ENCODE measurements at places on chromosomes 12 and 14.
A peak's percentile ranks its signal among the peaks of the same experiment; 100 is the strongest.

DNA sequence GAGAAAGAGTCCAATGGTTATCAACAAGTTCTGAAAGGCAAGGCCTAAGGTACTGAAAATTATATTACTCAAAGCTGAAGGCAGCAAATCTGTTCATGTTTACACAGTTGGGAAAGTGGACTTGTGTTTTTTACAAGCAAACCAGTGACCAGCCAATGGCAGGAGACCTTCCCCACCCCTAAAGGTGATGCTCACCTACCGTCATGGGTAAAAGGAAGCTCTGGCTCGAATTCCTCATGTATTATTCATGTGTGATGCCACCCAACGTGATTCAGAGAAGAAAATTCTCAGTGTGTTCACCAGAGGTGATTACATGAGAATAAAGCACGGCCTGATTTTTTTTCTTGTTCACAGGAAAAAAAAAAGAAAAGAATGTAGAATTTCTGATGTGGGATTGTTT, 1161.2 kb upstream of the SEL1L start:
- DNase-seq = no peak

DNA sequence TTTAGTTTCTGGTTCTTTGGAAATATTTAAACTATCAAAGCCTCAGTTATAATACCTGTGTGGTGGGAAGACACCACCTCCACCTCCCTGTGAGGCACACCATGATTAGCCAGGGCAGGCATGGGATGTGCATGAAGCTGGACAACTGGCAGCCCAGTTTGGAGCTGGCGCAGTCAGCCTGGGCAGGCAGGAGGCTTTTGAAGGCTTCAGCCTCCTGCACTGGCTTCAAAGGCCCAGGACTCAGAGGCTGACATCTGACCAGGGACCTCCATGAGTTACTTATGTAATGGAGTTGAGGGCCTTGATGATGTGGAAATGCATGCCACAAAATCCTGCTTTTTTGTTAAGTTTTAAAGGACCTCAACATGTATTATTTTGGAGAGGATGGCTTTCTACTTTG, 30.3 kb downstream of the C14orf132 start:
- DNase-seq = no peak

- DNase-seq = peak; percentile 22
These were observed 5.1 kb downstream of the DPPA3 start for GRCh38 chr12:7716381-7716780.

GRCh38 chr12:72836194-72836593, 564.0 kb downstream of the TRHDE start:
- no peak for DNase-seq

GRCh38 chr12:9797722-9798619, 29.3 kb upstream of the KLRF1 start:
- no peak for DNase-seq

GRCh38 chr12:52280796-52281560, 6.5 kb downstream of the KRT86 start:
- peak; percentile 97 for DNase-seq

- no peak for DNase-seq
These were observed 50.2 kb downstream of the FOXN4 start for GRCh38 chr12:109258607-109259544.

- no peak for DNase-seq
These were observed 596.9 kb downstream of the DIO2 start for GRCh38 chr14:79614448-79614847.

- DNase-seq = no peak
These were observed 243.2 kb downstream of the EGLN3 start for GRCh38 chr14:33707716-33708115.

GRCh38 chr14:90060312-90060964, 1.4 kb upstream of the KCNK13 start:
- DNase-seq = no peak

DNA sequence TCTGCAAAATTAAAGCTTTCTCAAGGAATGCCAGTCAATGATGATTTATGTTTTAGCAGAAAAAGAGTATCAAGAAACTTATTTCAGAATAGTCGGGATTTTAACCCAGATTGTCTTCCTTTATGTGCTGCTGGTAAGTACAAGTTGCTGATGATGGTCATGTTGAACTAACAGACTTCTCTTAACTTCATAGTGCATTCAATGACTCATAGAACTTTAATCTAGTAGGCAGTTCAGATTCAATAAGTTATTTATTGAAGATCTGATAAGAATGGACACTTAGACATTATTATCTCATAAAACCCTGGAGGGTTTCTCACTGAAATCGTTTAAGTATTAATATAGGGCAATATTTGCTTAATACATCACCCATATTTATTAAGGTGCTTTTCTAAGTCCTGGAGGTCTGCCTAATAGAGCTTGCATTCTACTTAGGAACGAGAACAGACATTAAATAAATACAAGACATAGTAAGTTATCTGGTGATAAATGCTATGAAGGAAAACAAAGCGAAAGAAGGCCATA, 33.8 kb downstream of the TOGARAM1 start:
- DNase-seq = no peak

DNA sequence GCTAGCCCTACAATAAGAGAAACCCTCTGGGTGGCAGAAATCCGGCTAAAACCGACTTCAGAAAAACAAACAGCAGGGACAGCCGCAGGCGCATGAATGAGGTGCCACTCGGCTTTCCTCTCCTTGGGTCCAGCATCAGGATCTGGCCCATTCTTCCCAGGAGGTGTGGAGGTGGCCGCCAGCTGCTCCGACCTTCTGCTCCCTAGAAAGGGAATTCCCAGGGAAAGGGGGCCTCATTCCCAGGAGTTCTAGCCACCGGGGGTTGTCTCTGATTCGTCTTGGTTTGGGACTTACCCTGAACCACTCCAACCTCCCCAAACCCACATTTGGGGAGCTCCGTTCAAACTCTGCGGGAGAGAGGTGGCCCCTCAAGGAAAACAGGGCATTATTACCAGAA, 13.0 kb downstream of the PAPLN start:
- DNase-seq = no peak

- DNase-seq = no peak
These were observed 22.8 kb upstream of the LALBA start for GRCh38 chr12:48592591-48593086.

- no peak for DNase-seq
These were observed 43.9 kb upstream of the MDM1 start for GRCh38 chr12:68375756-68376695.

GRCh38 chr14:105168979-105169507, 467 bp upstream of the JAG2 start:
- DNase-seq = no peak

GRCh38 chr14:103894034-103894722, 34.1 kb upstream of the TDRD9 start:
- no peak for DNase-seq

- no peak for DNase-seq
These were observed 284.5 kb upstream of the RTL1 start for GRCh38 chr14:101187816-101188570.

DNA sequence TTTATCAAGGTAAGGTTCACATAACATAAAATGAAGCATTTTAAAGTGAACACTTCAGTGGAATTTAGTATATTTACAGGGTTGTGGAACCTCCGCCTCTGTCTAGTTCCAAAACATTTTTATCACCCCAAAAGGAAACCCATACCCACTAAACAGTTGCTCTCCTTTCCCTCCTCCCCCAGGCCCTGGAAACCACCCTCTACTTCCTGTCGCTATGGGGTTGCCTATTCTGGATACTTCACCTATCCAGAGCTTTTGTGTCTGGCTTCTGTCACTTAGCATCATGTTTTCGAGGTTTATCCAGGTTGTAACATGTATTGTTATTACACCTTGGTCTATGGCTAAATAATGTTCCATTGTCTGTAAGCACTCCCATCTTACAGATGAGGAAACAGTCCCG, 27.7 kb upstream of the ZFP36L1 start:
- DNase-seq = no peak

GRCh38 chr14:26694521-26694920, 96.7 kb upstream of the NOVA1 start:
- no peak for DNase-seq

- no peak for DNase-seq
These were observed 67.7 kb upstream of the NTF3 start for GRCh38 chr12:5364036-5364770.

DNA sequence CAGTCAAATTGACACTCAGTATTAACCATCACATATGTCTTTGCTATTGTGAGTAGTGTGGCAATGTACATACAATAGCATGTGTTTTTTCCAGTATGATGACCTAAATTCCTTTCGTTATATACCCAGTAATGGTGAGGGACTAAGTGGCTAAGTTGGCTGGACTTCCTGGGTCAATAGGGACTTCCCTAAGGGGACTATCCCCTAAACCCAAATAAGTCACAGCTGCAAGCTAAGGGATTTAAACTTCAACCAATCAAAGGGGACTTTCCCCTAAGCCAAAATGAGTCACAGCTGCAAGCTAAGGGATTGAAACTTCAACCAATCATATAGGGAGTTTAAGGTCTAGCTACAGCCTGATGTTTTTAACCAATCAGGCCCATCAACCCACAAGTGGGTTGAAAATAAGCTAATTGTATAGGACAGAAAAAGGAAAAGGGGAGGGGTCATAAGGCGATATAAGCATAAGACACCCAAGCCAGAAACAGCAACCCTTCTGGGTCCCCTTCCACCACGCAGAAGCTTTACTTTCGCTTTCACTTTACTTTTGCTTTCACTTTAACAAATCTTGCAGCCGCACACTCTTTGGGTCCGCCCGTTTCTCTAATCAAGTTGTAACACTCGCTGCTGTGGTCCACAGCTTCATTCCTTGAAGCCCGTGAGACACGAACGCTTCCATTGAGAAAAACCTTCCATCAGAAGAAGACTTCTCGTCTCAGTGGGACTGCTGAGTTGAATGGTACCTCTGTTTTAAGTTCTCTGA, 404.4 kb downstream of the FLRT2 start:
- no peak for DNase-seq

DNA sequence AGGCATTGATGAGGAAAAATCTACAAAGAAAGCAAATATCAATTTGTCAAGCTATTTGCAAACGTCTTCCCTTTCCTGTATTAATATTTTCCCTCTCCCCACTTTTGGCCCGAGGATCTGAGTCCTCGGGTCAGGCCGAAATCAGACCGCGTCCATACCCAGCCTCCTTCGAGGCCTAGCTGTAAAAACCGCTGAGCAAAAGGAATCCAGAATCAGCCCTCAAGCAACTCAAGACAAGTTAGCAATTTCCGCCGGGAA, 353 bp upstream of the MAPK1IP1L start:
- DNase-seq = no peak

- DNase-seq = no peak
These were observed 1.6 kb downstream of the ARHGEF25 start for GRCh38 chr12:57612711-57613426.

DNA sequence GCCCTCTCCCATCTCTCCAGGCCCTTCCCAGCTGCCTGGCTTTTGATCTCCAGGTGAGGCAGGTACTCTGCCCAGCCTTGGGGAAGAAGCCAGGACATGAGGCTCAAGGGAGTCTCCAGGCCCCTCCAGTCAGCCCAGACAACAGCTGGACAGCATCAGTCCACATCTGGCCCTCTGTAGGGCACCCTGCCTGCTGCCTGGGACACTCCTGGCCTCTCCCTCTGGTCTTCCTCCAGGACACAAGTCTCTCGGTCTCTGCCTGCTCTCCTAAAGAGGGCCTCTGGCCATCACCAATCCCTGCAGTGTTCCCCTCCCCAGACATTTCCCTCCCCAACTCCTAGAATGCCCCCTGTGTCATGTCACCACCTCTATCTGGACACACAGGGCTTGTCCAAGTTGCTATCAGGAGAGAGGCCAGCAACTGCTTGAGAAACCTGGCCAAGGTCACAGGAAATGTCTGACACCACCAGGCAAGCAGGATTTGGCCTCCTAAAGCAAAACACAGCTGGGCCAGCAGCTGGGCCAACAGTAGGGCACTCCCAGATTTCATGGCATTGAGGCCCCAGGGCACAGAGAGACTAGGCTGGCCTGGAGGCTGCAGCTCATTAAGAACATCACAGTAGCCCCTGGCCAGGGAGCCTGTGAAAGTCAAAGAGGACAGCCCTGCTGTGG, 29.0 kb downstream of the LTBP2 start:
- DNase-seq = no peak

- peak; percentile 84 for DNase-seq
These were observed 60.6 kb downstream of the SUDS3 start for GRCh38 chr12:118436986-118437385.

DNA sequence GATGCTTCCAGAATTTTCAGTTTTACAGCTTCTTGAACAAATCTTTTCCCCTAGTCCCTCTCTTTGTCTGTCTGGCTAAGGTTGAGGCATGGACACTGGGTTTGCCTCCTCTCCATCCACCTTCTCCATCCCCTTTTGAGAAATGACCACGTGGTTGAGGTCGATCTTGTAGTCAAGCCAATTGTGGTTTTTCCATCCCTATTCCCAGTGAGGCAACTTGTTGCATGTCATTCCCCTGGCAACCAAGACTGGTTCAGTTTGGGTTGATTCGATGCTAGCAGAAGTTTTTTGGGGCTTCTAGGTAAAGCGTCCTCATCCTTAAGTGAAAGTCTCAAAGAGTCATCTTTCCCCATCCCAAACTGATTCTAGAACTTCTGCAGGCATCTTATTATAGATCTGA, 300.8 kb downstream of the APAF1 start:
- no peak for DNase-seq

DNA sequence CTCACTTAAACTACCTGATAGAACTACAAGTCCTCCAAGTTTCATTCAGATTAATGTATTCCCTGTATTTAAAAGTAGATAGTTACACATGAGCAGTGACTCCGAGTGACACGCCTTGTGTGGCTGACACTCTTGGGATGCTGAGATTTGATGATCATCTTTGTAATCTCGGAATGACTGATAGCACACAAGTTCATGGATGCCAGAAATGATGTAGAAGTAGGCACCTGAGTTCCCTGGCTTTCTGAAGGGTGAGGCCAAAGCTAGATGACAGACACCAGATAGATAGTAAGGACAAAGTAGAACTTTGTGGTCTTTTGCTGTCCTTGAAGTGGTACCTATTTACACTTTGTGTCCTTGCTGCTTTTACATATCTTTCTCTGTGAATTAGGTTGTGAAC, 491.2 kb downstream of the PCNX1 start:
- DNase-seq = no peak

DNA sequence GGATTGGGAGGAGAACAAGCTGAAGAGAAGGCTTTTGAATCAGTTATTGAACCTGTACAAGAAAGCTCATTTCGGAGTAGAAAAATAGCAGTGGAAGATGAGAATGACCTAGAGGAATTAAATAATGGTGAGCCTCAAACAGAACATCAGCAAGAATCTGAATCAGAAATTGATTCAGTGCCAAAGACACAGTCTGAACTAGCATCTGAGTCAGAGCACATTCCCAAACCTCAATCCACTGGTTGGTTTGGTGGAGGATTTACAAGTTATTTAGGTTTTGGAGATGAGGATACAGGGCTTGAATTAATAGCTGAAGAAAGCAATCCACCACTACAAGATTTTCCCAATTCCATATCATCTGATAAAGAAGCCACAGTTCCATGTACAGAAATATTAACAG, 13.5 kb downstream of the MIA2 start:
- peak; percentile 60 for DNase-seq

GRCh38 chr14:52360831-52361230, 46.7 kb downstream of the PTGER2 start:
- DNase-seq = no peak

GRCh38 chr14:95490727-95491451, 25.6 kb downstream of the SYNE3 start:
- DNase-seq = no peak

- no peak for DNase-seq
These were observed 1356.9 kb downstream of the TMEM121 start for GRCh38 chr14:106883218-106883692.

GRCh38 chr12:26091822-26092221, 33.0 kb downstream of the BHLHE41 start:
- no peak for DNase-seq

GRCh38 chr14:20998139-20998538, 954 bp upstream of the SLC39A2 start:
- DNase-seq = no peak
